ENCODE measurements at places on chromosomes 3 and 15. TPM values are rescaled to one million over a fixed set of nuclear protein-coding genes. Genes with fewer than 3 reads are reported as not detected.

DNA sequence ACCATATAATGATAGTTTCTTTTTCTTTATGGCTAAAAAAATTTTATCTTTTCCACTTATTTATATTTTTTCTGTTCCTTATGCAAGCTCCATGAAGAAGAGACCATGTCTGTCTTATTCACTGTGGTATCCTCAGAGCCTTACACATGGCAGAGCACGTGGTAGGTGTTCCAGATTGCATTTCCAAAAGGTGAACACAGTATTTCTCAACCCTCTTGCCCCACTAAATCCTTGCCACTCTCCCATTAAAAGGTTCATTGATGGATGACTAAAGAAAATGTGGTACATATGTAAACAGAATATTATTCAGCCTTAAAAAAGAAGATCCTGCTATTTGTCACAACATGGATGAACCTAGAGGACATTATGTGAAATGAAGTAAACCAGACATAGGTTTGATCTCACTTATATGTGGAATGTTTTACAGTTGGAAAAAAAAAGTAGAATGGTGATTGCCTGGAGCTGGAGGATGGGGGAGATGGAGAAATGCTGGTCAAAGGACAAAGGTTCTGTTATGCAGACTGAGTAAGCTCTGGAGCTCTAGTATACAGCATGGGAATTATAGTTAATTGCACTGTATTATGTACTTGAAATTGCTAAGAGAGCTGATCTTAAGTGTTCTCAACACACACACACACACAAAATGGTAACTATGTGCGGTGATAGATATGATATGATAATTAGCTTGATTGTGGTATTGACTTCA, 266.7 kb downstream of the CNTN3 start:
- no peak for DNase-seq

DNA sequence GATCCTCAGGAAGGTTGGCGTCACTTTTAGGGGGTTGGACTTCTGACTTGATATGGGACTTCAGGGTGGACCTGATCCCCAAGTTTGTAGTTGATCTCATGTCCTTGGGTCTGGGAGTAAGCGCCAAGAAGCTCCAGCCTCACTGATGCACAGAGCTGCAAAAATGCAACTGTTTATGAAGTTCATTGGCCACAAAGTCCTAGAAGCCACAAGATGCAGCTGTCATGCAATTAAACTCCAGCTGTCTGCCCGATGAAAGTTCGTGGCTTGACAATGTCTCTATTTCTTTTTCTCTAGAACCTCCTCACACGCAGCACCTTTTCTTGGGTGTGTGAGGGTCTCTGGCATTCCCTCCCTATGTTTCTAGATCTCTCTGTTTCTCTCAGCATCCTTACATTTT, 9.2 kb upstream of the ACAN start:
- DNase-seq: no peak

DNA sequence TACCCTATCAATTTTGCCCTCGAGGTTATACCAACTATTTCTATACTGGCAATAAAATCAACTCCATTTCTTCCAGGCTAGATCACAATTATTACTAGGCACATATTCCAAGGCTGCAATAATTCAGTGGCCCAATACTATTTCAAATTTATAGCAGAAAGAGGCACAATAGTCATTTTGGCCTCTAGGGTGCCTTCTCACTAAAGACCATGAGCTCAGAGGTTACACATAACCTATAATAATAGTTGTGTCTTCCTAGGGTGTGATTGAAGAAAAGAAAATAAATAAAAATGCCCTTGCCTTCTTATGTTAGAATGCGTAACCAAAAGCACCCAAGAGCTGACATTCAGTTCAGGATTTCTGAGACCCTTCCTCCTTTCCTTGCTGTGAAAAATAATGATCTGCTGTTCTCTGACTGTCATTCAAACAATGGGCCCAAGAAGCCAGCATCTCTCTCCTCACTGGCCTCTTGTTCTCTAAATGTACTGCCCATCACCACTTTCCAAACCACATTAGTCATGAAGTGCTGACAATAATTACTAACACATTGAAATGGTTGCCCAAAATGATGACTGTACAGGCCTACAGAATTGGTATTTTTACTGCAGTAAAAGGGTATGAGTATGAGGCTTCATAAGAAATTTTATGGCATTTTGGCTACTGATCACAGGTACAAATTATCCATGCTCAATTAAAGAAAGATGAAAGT, 244.8 kb downstream of the LRRN1 start:
- DNase-seq: no peak

HDGFL3 gene
- total RNA-seq: 40.7 TPM

- no peak for DNase-seq
These were observed 15.3 kb upstream of the DIS3L start for GRCh38 chr15:66278056-66278455.

FAM227B gene
- total RNA-seq: not detected

DNA sequence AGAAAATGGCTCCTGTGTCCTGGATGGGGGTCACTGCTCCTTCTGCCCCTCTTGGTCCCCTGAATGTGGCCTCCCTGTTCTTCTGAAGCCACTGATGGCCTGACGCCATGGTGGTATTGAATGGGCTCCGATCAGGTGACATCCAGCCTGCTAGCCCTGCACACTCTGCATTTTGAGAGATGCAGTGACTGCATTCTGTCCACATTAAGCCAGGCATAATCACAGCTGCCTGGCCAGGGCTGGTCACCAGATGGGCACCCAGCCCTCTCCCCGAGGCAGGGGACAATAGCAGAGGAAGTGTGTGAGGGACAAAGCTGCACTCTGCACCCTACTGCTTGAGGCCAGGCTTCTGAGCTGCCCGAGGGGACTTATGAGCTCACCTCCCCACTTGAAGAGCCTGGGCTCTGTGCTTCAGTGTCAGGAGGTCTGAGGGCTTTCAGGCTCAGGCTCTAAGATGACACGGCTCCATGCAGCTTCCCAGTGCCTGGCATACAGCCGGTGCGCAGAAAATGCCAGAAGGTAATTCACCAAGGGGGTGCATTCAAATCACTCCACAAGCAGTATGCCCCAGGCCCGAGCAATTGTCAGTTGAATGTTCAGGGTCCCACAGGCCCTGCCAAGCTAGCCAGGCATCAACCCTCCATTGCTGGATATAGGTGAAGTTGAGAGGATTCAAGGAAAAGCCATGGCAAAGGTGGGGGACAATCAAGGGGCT, 56.8 kb downstream of the WNT7A start:
- no peak for DNase-seq

DNA sequence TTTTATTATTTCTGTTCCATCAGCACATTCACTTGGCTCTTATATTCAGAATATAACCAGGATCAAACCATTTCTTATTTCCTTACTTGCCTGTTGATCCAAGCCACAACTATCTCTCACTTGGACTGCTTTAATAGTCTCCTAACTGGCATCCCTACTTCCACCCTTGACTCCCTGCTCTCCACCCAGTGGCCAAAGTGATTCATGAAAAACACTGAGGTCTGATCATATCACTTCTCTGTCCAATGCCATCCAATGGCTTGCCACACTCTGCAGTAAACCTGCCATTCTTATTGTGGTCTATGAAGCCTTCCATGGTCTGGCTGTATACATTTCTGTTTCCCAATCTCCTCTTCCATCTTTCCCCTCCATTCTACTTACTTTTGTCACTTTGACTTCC, 576.1 kb downstream of the PDCD6IP start:
- no peak for DNase-seq

TTLL13 gene
- total RNA-seq: not detected

- DNase-seq: no peak
These were observed 791.6 kb upstream of the ARRDC4 start for GRCh38 chr15:97168704-97169475.

GRCh38 chr3:97350971-97351370, 413.6 kb upstream of the ARL6 start:
- no peak for DNase-seq

- no peak for DNase-seq
These were observed 85.5 kb downstream of the FOXP1 start for GRCh38 chr3:71497971-71498444.

DNA sequence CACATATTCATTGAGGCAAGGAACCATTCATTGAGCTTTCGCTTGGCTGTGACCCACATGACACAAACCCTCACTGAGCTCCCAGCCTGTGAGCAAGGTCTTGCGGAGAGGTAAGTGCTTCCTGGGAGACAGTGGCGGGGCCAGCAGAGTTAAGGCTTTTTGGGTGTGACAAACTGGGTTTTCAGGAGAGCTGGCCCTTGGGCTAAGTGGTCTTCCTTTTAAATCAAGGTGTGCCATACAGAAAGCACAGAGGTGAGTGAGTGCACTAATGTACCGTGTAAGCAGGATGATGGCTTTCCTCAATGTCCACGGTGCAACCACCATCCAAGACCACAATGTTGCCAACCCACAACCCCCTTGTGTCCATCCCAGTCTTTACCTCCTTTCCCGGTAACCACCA, 28.6 kb downstream of the POMGNT2 start:
- DNase-seq: no peak

DNA sequence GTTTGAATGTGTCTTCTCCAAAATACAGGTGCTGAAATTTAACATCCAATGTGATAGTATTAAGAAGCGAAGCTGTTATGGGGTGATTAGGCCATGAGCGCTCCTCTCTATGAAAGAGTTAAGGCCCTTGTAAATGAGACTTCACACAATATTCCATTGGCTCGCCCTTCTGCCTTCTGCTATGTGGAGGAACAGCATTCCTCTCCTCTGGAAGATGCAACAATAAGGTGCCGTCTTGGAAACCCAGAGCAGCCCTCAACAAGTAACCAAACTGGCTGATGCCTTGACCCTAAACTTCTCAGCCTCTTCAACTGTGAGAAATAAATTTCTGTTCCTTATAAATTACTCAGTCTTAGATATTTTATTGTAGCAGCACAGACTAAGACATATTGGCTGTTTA, 874.6 kb downstream of the ROBO1 start:
- DNase-seq: no peak

DNA sequence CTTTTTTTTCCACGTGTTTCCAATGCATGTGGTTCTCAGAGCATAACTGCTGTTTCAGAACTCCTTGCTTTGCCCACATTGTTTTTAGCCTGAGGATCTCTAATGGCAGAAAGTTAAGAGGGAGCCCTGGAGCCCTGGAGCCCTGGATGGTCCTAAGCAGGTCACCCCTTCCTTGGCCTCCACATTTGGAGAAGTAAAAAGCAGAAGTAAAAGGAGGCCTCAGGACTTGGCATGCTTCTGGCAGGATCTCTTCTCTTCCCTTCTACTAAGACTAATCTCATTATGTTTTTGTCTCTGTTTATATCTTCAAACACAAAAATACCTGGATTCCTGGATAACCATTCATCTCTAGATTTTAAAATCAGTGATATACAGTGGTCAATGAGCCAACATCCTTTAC, 50.1 kb downstream of the P2RY1 start:
- no peak for DNase-seq

ELL3 gene
- total RNA-seq: 1.1 TPM

AMT gene
- total RNA-seq: 2.5 TPM
